Activated CD8-positive, alpha-beta memory T cell treated with anti-CD3 and anti-CD28 coated beads, Interleukin-2, amount 10 ng/mL, durations not matched to agents 7 days and 5 days (primary cell): ENCODE measurements at places on chromosomes 5 and 9. TPM values are rescaled to one million over a fixed set of nuclear protein-coding genes. Genes with fewer than 3 reads are reported as not detected.

DNA sequence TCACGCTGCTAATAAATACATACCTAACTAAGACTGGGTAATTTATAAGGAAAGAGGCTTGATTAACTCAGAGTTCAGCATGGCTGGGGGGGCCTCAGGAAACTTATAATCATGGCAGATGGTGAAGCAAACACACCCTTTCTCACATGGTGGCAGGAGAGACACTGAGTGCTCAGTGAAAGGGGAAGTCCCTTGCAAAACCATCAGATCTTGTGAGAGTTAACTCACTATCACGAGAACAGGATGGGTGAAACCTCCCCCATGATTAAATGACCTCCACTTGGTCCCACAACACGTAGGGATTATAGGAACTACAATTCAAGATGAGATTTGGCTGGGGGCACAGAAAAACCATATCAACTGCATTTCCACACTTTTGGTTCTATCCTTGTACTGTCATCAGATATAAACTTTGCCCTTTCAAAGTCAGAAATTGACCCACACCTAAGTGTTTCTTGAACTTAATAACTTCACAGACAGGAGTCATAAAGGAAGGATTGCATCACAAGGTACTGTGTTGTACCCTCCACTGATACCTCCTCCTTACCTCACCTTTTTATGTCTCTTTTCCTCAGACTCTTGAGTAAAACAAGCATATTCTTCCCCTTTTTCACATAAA is 319.1 kb upstream of the PIK3R1 start:
- no peak overlapping the region for H3K4me3 ChIP-seq
- no peaks in the 10 kb centered on the region for H3K36me3 ChIP-seq
- no peak for DNase-seq
- H3K27ac ChIP-seq: no peak overlapping the region
- no peaks in the 10 kb centered on the region for H3K4me1 ChIP-seq

- no peak overlapping the region for H3K4me3 ChIP-seq
- H3K36me3 ChIP-seq: peaks cover 74% of the 10 kb centered on the region
- peaks cover 96% of the 10 kb centered on the region for H3K4me1 ChIP-seq
- peak overlapping the region; percentile 53 for H3K27ac ChIP-seq
- DNase-seq: no peak
Measured at GRCh38 chr9:89462199-89462598, 35.7 kb downstream of the SEMA4D start.

DNA sequence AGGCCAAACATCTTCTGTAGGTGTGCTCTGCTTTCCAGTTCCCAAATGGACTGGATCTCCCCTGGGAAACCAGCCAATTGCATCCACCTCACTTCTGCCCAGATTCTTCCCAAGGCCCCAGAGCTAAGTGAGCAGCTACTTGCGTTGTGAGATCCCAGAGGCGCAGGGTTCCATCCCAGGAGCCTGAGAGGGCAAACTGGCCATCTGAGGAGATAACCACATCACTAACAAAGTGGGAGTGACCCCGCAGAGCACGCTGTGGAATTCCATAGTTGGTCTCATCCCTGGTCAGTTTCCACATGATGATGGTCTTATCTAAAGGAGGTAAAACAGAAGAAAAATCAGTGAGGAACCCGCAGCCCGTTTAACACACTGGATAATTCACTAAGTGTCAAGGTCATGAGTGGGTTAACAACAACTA is 1.7 kb downstream of the RACK1 start:
- peak overlapping the region; percentile 95 for H3K27ac ChIP-seq
- peak overlapping the region; percentile 94 for H3K4me3 ChIP-seq
- DNase-seq: no peak
- no peaks in the 10 kb centered on the region for H3K27me3 ChIP-seq
- peaks cover 62% of the 10 kb centered on the region for H3K4me1 ChIP-seq
- peaks cover 65% of the 10 kb centered on the region for H3K36me3 ChIP-seq

- peaks cover 1% of the 10 kb centered on the region for H3K36me3 ChIP-seq
- H3K4me3 ChIP-seq: no peak overlapping the region
- H3K4me1 ChIP-seq: peaks cover under 1% of the 10 kb centered on the region
- DNase-seq: no peak
- H3K27me3 ChIP-seq: peaks cover 60% of the 10 kb centered on the region
Measured at GRCh38 chr5:181120306-181120705, 10.7 kb downstream of the OR2V1 start.

DNA sequence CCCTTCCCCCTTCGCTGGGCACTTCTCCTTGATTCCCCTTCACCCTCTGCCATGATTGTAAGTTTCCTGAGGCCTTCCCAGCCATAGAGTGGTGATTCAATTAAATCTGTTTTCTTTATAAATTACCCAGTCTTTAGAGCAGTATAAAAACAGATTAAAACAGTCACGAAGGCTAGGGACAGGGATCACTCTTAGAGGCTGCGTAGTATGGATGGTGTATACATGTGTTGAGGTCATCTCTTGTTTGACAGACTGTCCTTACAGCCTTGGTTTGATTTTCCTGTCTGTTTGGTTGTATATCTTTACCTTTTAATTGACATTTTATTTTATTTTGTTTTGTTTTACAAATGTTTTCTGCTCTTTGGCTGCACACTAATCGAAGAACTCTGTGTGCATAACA is 1155.7 kb upstream of the CDH18 start:
- H3K4me1 ChIP-seq: no peaks in the 10 kb centered on the region
- H3K4me3 ChIP-seq: no peak overlapping the region
- no peaks in the 10 kb centered on the region for H3K27me3 ChIP-seq
- H3K27ac ChIP-seq: no peak overlapping the region
- no peak for DNase-seq

DNA sequence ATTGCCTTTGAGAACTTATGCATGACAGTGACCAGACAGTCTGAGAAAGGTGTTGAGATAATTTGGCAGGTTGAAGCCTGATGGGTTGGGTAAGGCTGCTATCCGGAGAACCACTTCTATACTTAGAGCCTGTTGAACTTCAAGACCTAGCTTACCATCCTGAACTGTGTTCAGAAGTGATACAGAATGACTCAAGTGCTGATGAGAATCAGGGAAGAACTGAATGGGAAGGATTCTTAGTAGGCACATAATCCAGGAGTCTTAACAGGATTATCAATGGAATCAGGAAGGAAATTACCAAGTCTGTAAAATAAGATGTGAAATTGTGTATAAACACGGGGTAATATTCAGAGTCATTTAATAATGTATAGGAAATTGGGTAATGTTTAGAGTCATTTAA is 9.0 kb upstream of the PAPPA start:
- no peaks in the 10 kb centered on the region for H3K4me1 ChIP-seq
- H3K36me3 ChIP-seq: no peaks in the 10 kb centered on the region
- no peak for DNase-seq
- no peak overlapping the region for H3K27ac ChIP-seq
- H3K27me3 ChIP-seq: peaks cover 7% of the 10 kb centered on the region
- H3K4me3 ChIP-seq: no peak overlapping the region

The SLC36A3 gene
- total RNA-seq: not detected

The SLC25A2 gene
- total RNA-seq: 0.56 TPM

The TMEM171 gene
- total RNA-seq: not detected

The ENHO gene
- not detected for total RNA-seq

The BARHL1 gene
- total RNA-seq: not detected

The WDR38 gene
- total RNA-seq: not detected

The MYMK gene
- total RNA-seq: not detected

The SCGB3A2 gene
- total RNA-seq: not detected

The SAPCD2 gene
- 31.9 TPM for total RNA-seq

The DNAJB5 gene
- total RNA-seq: 5.2 TPM

The INSL6 gene
- total RNA-seq: not detected
